ENCODE measurements at places on chromosomes 3 and 15.
A peak's percentile ranks its signal among the peaks of the same experiment; 100 is the strongest.

GRCh38 chr15:40329804-40330203 is 6.3 kb downstream of the INAFM2 start:
- DNase-seq, result no peak

GRCh38 chr3:57958642-57959422 is 49.4 kb upstream of the FLNB start:
- no peak for DNase-seq

DNA sequence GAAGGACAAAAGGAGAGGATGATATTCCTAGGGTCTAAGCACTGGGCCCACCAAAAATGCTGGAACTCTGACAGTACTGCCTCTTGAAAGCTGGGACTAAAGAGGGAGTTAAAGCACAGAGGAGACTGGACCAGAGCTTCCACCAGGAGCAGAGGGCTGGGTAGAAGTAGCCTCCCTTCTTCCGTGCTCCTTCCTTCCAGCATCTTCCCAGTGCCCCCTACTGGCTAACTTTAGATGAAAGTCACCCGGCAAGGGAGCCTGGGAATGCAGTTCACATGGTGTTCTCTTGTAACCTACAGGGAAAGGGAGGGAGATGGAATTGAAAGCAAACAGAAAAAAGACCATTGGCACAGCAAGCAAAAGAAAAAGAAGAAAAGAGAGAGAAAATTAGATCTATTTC is 106.1 kb upstream of the COL8A1 start:
- no peak for DNase-seq

DNA sequence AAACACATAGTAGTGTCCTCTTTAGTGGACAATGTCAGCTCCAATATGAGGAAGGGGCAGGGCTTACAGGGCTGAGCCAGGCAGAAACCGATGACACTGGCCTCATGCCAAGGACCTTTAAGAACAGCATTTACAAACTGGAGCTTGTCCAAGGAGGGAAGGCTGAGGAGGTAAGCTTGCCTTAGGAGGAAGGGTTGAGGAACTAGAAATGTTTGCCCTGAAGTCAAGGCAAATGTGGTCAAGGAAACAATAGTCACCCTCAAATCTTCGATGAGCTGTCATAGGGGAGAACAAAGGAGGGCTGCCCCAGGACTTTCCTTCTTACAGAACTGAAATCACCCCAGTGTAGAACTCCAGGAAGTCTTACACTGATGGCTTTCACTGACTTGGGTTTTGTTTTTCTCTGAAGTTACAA is 136.4 kb downstream of the LIPC start:
- no peak for DNase-seq

DNA sequence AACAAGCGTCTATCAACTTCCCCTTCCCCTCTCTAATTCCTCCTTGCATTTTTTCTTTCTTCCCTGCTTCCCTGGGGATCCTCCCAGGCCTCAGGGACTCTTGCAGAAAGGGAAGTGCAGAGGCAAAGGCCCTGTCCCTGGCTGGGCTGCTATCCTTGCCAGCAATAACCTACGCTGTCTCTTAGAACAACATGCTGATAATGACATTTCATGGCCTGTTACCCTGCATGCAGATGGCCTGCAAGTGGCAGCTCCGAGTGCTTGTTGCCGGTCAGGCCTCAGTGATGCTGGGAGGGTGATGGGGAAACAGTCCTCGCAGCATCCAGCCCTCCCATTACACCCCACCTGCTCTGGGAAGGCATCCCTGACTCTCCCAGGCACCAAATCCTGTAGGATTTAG is 167.6 kb downstream of the RAB11A start:
- no peak for DNase-seq

DNA sequence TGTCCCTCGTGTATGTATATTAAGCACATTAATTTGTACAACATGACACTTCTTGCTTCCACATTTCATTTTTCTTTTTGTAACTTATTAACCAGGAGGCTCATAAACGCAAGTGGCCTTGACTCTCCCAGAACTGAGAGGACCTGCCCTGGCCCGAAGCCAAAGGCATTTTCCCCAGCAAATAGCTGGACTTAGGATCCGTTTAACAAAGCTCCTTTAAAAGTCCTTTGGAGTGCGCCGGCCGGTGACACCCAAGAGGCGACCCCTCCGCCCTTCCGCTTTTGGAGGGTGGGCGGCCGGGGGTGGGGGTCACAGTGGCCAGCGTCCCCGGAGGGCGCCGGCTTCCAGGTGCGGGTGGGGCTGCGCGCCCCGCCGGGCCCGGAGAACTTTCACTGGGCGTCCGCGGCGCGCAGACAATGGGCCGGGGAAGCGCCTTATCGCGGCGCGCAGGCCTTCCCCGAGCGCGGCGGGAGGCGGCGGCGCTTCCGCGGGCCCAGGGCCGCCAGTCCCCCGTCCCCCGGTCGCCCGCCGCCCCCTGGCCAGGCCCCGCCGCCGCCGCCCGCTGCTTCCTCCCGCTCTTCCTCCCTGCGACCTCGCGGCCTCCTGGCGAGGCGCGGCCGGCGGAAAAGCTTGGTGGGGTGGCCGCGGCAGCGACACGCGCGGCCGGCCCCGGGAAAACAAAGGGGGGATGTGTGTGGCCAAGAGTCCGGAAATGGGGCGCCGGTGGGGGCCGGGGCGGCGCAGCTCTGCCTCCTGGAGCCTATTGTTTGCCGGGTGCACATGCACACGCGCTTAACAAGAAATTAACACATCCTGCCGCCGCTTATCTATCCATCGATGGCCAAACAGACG is 613.4 kb downstream of the MCTP2 start:
- no peak for DNase-seq

- DNase-seq, result peak; percentile 45
Observed at GRCh38 chr3:125357032-125357658, 18.0 kb downstream of the ZNF148 start.

DNA sequence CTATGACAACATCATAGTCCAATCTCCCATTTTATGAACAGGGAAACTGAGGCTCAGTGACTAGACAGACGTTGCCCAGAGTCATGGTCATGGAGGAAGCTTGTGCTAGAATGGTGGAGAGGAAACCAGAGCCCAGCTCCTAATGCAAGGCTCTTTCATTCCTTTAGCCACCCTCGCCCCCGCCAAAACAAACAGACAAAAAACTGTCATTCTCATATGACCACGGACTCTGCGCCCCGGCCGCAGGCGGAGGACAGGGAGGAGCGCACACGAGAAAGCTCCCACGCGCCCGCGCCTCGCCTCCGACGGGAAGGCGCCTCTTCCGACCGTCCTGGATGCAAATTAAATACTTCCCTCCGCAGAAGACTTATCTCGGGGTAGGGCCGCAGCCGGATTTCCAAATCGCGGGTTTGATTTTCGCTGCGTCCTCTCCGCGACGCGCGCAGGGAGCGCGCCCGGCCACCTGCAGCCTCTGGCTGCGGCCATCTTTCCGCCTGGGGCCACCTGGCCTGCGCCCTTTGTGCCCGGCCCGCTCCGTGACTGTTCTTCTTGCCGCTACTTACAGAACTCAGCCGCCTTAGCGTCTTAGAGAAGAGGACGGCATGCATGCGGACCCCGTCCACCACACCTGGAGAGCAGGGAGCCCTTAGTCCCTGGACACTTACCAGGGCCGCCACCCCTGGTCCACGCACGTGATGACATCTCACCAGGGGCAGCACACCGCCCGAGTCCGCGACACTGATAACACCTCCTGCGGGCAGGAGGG is 670 bp upstream of the ATP13A3 start:
- peak; percentile 10 for DNase-seq

- DNase-seq, result no peak
Observed at GRCh38 chr3:178353006-178353694, 183.1 kb upstream of the KCNMB2 start.

DNA sequence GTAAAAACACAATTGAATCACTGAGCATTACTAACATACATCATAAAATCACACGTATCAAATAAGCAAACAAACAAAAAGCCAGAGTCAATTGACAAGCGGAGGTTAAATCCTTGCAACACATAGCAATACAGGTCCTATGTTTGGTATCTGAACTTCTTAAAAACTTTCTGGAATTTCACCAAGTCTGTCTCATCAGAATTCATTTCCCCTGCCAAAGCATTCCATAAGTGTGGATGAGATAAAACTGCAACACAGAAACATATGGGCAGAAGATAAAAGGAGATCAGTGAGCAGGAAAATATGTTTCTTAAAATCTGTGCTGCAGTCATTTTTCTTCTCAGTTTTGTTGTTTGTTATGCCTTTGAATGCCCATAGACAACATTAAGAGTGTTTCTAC is 1155.5 kb downstream of the TBL1XR1 start:
- no peak for DNase-seq

DNA sequence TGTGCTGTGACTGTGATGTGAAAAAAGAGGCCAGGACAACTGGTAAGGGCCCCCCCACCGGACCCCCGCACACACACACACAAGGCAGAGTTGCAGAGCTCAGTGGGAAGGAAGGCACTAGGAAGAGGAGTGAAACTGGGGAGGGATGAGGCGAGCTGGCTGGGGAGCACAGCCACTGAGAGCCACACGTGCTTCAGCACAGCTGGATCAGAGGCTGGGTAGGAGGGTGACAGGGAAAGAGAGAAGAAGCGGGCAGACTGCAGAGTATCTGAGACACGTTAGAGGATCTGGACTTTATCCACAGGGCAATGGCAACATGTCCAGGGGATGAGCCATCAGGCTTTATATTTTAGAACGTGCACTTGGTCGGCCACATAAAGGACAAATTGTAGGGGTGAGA is 38.0 kb upstream of the TKT start:
- no peak for DNase-seq

- DNase-seq, result no peak
Observed at GRCh38 chr3:81923038-81923437, 161.6 kb upstream of the GBE1 start.

- no peak for DNase-seq
Observed at GRCh38 chr3:43031485-43031884, 52.4 kb downstream of the GASK1A start.

DNA sequence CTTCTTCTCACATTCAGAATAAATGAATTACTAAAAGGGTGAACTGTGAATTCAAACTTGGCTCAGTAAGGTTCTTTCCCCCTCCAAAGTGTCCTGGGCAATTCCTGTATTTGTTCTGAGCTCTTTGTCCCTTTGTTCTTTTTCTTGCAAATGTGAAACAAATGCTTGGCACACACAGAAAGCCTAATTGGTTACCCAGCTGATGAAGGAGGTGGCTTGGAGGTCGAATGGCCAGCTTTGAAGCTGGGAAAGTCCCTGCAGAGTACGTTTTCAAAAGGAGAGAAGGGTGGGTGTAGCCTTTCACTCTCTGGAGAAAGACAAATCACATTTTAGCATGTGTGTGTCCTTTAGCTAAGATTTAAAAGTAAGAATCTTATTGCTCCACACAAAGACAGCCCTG is 154.4 kb downstream of the PEX5L start:
- no peak for DNase-seq

- DNase-seq, result no peak
Observed at GRCh38 chr3:50166620-50167019, 11.5 kb downstream of the SEMA3F start.

GRCh38 chr3:169348929-169349621 is 314.4 kb downstream of the MECOM start:
- DNase-seq, result no peak

DNA sequence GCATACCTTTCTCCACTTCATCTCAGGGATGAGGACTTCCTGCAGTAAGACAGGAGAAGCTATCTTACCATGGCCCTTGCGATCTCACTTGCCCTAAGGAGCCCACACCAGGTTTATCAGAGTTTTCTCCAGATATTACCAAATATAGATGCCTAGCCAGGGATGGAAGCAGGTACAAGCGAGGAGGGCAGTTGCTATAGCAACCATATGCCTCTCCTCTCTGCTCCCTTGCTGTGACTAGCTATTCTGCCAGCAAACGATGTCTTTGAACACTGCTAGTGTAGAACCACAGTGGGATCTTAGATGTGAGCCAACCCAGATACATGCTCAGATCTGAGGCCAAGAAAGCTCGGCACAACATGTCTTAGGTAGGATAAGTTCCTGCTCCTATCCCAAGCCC is 33.9 kb downstream of the GRAMD2A start:
- DNase-seq, result no peak

GRCh38 chr3:59772416-59773408 is 722.9 kb upstream of the CFAP20DC start:
- DNase-seq, result no peak

- DNase-seq, result no peak
Observed at GRCh38 chr3:78634316-78634715, 1133.5 kb downstream of the ROBO1 start.

GRCh38 chr15:63238796-63239195 is 38.6 kb upstream of the APH1B start:
- DNase-seq, result no peak

GRCh38 chr3:37741644-37742043 is 120.0 kb upstream of the CTDSPL start:
- DNase-seq, result no peak

DNA sequence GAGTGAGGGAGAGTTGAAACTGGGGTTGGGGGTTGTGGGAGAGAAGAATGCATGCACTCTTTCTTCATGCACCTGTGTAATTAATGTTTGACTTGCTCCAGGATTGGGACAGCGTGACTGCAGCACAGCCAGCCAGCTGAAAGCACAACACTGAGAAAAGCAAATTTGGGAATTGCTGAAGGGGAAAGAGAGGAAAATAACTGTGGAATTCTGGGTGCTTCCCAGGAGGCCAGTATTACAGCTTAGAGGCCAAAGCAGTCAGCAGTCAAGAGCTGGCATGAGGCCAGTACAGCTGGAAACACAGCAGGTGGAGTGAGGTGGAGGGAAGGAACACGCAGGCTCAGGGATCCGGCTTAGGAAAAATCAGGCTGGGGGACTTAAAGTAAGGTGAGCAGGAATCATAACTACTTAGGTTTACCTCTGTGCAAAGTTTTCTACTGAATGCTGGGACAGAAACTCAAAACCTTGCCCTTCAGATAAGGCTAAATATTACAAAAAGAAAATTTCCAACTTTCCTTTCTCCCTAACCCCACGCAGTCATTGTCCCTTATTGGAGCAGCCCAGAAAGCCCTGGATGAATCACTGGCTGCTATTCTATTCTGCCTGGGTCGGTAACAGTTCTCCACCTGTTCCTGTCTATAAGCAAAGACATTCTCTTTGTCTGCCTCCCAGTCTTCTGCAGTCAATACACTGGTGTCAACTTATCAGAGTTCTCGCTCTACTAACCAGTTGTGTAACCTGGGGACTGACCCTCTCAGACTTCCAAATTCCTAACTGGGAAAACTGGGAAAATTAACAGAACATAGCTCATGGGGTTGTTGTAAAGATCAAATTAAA is 167.2 kb downstream of the MAGI1 start:
- no peak for DNase-seq

GRCh38 chr15:78320183-78320582 is 20.0 kb upstream of the CRABP1 start:
- no peak for DNase-seq

DNA sequence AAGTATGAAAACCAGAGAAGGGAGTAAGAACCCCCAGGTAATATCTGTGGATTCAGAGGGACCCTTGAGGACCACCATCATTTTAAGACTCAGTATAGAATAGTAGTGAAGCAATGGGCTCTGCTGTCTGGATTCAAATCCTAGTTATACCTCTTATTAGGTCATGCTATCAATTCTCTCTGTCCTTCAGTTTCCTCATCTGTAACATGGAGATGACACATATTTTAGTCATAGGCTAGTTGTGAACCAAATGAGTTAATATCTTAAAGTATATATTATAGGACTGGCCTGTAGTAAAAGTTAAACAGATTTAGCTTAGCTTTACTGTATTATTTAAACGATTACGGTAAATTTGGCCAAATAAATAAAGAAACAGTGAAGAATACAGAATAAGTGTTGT is 177.3 kb upstream of the GOLIM4 start:
- no peak for DNase-seq
